ENCODE measurements at places on chromosomes 4 and X.

- DNase-seq, result peak; percentile 17
These were observed 10.6 kb upstream of the CCNG2 start for GRCh38 chr4:77146186-77147078.

DNA sequence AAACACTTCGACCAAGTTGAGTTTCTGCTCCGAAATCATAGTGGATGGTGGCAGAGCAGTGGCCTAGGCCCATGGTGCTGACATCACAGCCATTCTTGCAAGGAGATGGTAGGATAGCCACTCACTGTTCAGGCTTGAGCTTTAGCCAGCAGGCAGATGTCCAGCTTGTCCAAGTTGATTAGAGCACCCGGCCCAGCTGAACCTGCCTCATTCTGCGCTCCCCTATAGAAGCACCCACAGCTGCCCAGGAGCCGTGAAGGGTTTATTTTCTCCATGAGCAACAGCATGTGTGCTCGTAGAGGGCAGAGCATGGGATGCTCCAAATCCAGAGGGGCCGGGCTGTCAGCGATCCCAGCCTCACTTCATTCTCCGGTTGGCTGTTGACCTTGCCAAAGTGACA is 16.2 kb downstream of the PIGG start:
- DNase-seq, result no peak

DNA sequence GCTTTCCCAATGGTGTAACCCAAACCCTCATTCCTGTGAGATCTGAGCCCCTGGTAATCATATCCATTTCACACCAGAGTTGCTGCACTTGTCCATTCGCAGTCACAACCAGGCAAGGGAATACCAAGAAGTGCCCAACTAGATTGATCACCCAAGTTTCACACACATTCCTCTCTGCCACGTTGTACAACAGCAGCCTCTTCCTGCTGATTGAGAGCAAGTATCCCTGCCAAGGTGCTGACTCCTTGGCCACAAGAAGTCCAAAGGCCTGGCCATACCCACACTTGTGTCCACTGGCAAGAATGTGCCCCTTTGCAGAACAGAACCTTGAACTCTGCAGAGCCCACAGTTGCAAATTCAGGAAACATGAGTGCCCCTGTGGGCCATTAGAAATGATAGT is 6.5 kb upstream of the ACOT9 start:
- DNase-seq, result no peak

DNA sequence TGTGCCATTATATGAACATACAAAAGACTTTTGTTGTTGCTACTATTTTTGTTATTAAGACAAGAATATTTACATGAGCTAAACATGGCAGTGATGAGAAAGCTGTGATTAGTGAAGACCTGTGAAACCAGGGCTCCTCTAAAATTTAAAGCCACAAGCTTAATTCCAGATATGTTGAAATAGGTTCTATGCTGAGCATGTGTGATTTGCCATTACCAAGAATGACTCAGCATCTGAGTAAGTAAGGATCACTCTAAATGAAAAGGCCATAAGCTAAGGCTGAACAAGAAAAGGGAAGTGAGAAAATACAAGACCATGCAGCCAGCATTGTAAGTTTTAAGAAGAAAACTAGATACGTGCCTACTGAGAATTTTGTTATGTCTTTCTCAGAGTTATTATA is 75.9 kb upstream of the CAMK2D start:
- no peak for DNase-seq

DNA sequence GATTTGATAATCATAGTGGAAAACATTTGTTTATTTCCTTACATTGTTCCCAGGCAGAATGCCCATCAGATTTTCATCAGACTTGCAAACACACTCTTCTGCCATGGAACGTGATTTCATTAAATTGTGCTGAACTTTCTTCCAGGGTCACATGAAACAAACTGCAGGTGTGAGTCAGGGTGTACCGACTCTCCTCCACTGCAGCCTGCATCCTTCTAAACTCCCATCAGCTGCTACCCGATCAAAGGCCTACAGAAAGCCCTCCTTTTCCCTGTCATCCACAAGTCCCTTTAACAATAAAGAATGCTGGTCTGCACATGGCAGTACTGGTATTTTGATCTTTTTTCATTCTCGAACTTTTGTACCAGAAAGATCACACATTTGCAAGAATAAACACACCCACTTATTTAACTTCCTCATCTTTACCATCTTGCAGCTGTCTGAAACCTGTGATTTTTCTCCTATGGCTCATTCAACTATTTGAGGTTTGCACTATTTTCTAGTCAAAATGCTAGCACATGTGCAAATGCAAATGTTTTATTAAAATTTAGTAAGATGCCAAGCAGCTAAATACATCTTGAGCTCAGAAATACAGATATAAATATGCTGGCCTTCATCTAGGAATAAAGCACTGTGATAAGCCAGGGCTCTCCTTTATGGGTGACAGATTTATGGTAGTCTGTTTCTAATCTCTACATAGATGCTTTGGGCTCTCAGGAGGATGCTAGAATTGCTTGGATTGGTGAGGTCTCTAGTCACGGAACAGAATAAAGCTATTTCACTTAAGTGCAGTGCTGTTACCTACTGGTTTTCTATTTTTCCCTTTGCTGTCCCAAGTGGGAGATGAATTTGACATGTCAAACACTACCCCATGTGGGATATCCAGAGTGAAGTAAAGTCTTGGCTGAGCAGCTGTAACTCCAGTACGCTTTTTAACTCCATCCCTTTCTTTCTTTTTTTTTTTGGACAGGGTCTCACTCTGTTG is 25.8 kb upstream of the ARHGAP24 start:
- DNase-seq, result no peak

DNA sequence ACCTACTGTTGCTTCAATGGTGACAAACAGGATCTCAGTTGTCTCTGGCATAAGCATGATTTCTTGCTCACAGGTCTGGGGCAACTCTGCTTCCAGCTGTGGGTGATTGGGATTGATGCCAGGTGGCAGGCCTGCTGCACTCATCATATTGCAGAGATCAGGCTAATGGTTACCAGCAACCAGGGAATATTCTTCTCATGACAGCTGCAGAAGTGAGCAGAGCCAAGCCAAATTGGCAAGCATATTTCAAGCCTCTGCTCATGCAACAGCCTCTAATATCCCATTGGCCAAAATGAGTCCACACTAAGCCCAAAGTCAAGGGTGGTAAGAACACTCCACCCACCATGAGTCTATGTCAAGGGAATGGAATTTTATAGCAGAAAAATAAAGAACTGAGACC is 26.7 kb upstream of the TBC1D19 start:
- no peak for DNase-seq

- no peak for DNase-seq
These were observed 54.3 kb downstream of the IGFBP7 start for GRCh38 chr4:57055886-57056285.

GRCh38 chrX:79415056-79415455 is 47.9 kb upstream of the ITM2A start:
- no peak for DNase-seq
